H1 (cell line): ENCODE measurements at places on chromosomes 12 and 14. TPM values are rescaled to one million over a fixed set of nuclear protein-coding genes. Genes with fewer than 3 reads are reported as not detected.

PTPRB gene
- total RNA-seq = 0.58 and 1.1 TPM in 2 replicates

CLEC4E gene
- not detected in 2 replicates for total RNA-seq

GDF3 gene
- 12.6 and 16.8 TPM in 2 replicates for total RNA-seq

DCD gene
- not detected in 2 replicates for total RNA-seq

AEBP2 gene
- total RNA-seq = 56.9 and 61.4 TPM in 2 replicates

RNFT2 gene
- 32.0 and 33.1 TPM in 2 replicates for total RNA-seq

KRT8 gene
- 283 and 290 TPM in 2 replicates for total RNA-seq

SIX4 gene
- total RNA-seq = 37.7 and 38.9 TPM in 2 replicates

PLEKHH1 gene
- total RNA-seq = 27.2 and 33.3 TPM in 2 replicates

PPP2R5C gene
- 95.9 and 102 TPM in 2 replicates for total RNA-seq

SYNDIG1L gene
- total RNA-seq = 3.0 and 3.5 TPM in 2 replicates

EFS gene
- total RNA-seq = 27.8 and 29.0 TPM in 2 replicates

GRCh38 chr12:84857525-84858208 is 54.9 kb downstream of the SLC6A15 start:
- no peak for DNase-seq

- DNase-seq = no peak
Measured at GRCh38 chr12:13000616-13000924, 505 bp upstream of the HEBP1 start.

- no peak for DNase-seq
Measured at GRCh38 chr14:96161636-96162035, 43.0 kb upstream of the BDKRB2 start.

GRCh38 chr14:104221636-104222369 is 83.4 kb downstream of the KIF26A start:
- DNase-seq = no peak

- DNase-seq = no peak
Measured at GRCh38 chr12:65126482-65126881, 5.4 kb upstream of the WIF1 start.

- DNase-seq = no peak
Measured at GRCh38 chr14:63652406-63652805, 10.7 kb upstream of the WDR89 start.

DNA sequence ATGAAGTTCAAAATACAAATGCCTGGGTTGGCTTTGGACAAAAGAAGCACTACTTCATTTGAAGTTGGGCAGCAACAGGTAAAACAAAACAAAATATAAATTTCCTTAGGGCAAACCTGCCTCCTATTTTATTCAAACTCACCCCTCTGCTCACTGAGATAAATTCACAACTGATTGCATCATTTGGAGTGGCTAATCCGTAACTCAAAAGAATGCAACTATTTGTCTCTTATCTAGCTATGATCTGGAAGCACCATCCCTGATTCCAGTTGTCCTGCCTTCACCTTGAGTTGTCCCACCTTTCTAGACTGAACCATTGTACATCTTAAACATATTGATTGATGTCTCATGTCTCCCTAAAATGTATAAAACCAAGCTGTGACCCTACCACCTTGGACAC is 145.0 kb downstream of the CCER1 start:
- DNase-seq = no peak

GRCh38 chr12:124774054-124774461 is 89.6 kb downstream of the SCARB1 start:
- no peak for DNase-seq

GRCh38 chr14:99790978-99791376 is 2.2 kb upstream of the EML1 start:
- DNase-seq = no peak

GRCh38 chr12:133135747-133136146 is 5.3 kb downstream of the ZNF10 start:
- DNase-seq = no peak

DNA sequence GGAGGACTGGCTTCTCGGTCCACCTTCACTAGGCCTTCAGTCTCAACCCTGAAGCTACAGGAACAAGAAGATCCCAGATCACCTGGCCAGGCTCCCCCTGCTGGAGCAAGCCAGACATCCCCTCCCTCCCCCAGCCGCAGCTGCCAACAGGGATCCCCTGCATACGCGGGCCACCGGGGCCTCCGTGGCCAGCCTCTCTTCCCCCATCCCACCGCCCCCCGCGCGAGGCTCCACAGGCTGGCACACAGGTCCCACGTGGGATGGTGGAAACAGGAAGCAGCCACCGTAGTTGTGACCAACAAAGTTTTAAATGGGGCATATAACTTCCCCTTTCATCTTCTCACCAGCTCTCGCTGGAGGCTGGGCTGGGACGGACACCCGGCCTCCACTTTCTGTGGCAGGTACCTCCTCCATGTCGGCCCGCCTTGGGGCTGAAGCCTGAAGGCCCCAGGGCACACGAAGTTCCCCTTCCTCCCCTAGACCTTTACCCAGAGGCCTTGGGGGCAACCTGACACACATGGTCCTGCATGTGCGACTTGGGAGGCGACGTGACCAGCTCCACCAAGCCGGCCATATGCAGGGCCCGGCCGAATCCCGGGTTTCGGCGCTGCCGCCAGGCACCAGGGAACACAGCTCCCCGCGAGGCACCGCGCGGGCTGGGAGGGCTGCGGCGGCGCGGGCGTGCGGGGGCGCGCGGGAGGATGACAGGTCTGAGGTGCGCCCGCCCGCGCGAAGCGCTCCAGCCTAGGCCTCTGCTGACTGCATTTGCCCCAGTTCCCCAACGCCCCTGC is 44.4 kb upstream of the PNMA1 start:
- peak; percentile 90 for DNase-seq

DNA sequence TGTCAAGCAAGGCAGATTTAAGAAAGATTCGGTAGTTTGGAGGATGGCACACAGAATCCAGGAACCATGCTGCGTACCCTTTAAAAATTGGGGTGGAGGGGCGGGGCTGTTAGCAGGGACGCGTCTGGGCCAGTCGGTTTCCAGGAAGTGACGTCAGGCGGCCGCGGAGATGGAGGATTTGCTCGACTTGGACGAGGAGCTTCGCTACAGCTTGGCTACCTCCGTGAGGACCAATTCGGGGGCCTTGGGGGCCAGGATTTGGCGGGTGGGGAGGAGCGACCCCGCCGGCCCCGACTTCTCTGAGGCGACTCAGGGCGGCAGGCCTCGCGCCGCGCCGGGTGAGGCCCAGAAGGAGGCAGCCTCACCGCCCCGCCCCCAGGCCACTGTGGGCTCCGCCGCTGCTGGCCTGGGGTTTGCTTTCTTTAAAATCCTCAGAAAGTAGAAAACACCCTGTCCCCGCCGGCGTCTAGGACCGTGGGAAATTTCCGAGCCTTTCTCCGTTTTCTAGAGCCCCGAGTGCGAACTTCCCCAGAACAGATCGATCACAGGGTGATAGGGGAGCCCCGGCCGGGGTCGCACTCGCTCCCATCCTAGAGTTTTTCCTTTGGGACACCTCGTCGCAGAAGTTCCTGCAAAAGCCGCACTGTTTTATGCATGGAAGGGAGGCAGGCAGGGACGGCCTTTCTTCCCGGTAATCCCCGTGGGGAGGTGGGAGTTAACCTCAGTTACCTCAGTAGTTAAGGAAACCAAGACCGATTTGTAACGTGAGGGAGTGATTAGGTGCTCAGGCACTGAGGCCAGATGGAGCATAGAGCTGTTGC is at the start of gene IFT43:
IFT43 (plus strand) TSS at position 146 of the 821 bp plus-strand sequence; CDS start at position 170, 24 bp downstream.
- DNase-seq = peak; percentile 95

GRCh38 chr12:71266606-71267005 is 108.8 kb upstream of the TSPAN8 start:
- DNase-seq = no peak

GRCh38 chr14:75141967-75142366 is 15.1 kb upstream of the NEK9 start:
- DNase-seq = no peak
